ENCODE measurements at places on chromosomes 6 and 20.
A peak's percentile ranks its signal among the peaks of the same experiment; 100 is the strongest.

GRCh38 chr6:79570129-79571029 is 33.1 kb upstream of the LCA5 start:
- DNase-seq = no peak

DNA sequence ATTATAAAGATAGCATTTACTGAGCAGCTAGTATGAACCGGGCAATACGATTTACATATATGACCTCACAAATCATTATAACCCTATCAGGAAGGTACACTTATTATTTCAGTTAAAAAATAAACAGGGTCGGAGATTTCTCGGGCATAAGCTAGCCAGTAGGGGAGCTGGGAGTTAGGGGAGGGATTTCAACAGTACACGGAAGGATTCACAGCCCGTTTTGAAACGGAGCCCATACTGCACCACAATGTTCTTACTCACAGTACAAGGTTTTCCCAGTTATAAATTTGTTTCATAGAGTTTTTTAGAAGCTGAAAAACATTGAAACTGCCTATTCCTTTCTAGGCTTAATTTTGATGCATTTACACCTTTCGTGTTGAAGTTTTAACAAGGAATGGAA is 607.1 kb downstream of the HDGFL1 start:
- DNase-seq = no peak

- no peak for DNase-seq
Measured at GRCh38 chr6:107585815-107586435, 96.0 kb downstream of the SOBP start.

- DNase-seq = peak; percentile 29
Measured at GRCh38 chr6:33668914-33669313, 42.6 kb downstream of the UQCC2 start.

- DNase-seq = no peak
Measured at GRCh38 chr6:113361014-113361645, 496.0 kb upstream of the MARCKS start.

DNA sequence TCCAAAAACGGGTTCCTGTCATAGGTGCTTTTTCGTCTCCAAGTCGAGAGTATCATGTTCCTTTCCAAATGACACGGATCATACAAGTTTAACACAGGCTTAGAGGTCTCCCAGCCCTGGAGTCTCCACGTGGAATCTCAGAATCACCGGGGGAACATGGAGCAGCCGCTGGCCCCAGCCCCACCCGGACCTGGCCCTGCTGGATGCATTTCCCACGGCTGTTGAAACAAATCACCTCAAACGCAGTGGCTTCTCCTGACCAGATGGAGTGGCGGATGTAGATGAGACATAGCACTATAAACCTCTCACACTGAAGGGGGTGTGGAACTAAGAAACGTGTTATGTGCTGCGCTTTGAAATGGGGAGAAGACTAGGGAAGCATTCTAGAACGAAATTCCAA is 70.0 kb upstream of the FRMD1 start:
- DNase-seq = no peak

- DNase-seq = no peak
Measured at GRCh38 chr20:20824924-20825584, 112.6 kb upstream of the RALGAPA2 start.

- DNase-seq = no peak
Measured at GRCh38 chr6:134162932-134163331, 110.5 kb upstream of the SLC2A12 start.

GRCh38 chr20:36574366-36575135 is 1.2 kb downstream of the TGIF2 start:
- DNase-seq = peak; percentile 26

GRCh38 chr6:34957231-34957783 is 68.3 kb downstream of the ANKS1A start:
- DNase-seq = no peak

DNA sequence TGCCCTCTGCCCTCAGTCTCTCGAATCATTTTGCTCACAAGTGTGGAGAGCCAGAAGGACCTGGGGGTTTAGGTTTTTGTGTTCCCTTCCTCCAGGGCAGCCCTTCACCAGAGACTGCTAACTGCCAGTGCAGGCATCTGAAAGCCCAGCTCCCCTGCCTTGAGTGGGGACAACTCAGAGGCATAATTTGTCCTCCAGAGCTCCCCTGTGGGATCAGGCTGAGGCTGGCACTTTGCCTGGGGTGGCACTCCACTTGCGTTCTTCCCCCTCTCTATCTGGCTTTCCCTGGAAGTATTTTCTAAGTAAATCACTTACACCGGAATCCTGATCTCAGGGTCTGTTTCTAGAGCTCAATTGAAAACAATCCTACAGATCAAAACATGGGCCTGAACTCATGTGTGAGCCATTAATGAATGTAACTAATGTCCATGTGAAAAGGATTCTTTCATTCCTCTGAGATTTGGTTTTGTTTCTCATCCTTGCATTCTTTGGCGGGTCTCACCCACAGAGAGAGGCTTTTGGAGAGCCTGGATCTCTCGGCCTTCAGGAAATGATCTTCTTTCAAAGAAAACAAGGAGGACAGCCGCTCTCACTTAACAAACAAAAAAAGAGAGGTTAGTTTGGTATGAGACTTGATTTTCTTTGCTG is 125.7 kb upstream of the RIPOR2 start:
- no peak for DNase-seq

DNA sequence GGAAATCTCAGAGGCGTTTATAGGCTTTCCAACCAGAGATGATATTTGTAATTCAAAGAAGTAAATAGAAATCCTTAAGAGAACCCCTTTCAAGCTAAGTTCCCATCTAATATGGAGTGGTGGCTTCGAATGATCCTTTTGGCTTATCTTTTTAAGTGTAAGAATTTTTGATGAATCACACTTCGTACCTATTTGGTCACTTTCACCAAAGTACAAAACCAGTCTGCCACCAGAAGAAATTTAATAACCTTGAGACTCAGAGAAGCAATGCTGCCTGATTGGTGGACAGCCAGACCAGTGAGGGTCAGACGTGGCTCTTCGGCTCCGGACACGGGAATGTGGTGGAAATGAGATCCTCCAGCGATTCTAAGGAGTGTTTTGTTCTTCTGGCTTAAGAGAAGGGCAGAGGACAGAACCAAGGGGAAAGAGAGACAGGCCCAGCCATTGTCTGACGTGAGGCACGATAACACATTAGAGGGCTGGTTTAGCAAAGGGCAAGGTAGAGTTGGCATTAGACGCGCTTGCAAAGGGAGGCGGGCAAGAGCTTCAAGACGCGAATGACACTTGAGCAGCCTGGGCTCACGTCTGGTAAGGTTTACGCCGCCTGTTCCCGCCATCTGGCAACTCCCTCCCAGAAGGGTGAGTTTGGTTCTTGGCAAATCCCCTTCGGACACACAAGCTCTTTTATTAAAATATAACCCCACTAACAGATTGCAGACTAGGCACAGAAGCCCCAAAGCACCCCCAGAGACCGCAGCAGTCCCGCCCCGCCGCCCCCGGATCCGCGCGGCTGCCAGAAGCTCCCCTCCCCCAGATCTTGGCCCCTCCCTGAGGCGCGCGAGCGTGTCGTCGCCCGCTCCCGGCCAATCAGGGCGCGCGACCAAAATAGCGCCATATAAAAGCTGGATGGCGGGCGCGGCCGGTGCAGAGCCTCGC is 50.0 kb upstream of the EZR start:
- DNase-seq = peak; percentile 74

- no peak for DNase-seq
Measured at GRCh38 chr6:52304983-52305390, 20.4 kb upstream of the MCM3 start.

DNA sequence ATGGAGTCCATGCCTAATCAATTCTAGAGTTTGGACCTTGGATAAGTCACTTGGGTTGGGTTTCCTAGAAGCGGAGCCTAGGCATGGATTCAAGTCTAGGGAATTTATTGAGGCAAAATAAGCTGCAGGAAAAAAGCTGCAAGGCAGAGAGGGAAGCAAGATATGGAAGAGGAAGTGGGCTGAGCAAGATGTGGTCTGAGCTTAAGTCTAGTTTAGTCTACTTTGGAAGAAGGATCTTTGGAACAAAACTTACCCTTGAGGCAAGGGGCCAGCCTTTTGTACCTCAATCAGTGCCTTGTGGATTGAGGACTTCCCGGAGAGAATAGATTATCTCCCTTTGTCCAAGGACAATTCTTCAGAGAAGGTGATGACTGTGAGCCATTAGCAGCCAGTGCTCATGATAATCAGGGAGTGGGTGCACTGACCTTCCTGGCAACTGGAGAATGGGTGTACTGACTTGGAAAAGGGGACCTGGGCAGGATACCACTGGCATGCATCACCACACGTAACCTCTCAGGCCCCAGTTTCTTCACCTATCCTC is 10.9 kb downstream of the ZSCAN9 start:
- DNase-seq = no peak

- DNase-seq = no peak
Measured at GRCh38 chr6:81465859-81466258, 286.6 kb downstream of the TENT5A start.

- no peak for DNase-seq
Measured at GRCh38 chr6:119493980-119494379, 144.4 kb upstream of the MAN1A1 start.

GRCh38 chr6:137550535-137550934 is 56.3 kb upstream of the OLIG3 start:
- no peak for DNase-seq

DNA sequence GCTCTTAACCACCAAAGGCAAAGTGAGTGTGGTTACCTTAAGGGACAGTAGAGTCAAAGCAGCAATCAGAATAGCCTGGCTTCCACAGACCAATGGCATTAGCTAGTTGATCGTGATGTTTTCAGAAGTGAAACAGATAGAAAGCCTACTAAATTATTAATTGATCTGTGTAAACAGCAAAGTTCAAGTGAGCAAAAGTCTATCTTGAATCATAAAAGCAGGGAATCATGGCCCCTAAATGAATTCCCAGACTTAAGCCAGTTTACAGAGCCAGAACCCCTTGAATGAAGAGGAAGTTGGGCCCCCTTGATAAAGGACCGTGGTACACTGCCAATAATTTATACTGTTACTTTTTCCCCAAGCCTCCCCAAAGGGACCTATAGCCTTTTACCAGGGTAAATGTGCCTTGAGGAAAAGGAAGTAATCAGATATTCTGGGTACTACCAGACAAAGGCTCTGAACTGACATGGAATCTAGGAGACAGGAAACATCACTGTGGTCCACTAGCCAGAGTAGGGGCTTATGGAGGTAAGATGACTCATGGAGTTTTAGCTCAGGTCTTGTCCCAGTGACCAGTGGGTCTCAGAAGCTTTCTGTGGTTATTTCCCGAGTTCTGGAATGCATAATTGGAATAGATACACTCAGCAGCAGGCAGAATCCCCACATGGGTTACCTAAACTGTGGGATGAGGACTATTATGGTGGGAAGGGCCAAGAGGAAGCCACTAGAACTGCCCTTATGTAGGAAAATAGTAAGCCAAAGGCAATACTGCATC is 317.5 kb downstream of the CD83 start:
- no peak for DNase-seq

- no peak for DNase-seq
Measured at GRCh38 chr6:82381278-82381677, 17.7 kb downstream of the TPBG start.

- DNase-seq = no peak
Measured at GRCh38 chr6:100952006-100952405, 70.9 kb upstream of the ASCC3 start.

DNA sequence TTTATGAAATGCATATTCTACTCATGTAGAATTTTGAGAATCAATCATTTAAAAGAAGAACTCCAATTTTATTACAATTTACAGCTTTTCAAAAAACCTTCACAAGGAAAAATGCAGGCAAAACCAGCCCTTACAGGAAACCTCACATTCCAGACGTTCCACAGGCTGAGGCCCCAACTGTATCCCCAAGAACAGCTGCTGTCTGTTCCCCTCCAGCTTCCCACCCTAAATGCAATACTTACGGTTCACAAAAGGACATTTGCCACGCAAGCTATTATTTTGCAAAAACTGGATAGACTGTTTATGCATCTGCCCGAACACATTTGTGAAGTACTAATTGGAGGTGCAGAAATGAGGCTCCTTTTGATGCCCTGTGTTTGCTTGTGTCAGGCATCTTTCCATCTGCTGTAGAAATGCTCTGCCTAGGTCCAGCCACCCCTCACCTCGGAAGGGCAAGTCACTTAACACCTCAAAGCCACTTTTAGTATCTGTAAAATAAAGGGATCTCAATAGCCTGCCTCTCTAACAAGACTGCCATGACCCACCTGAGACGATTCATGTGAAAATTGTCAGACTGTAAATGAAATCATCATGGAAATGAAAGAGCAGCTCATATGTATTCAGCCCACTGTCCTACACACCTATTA is 26.5 kb downstream of the PDE10A start:
- no peak for DNase-seq

DNA sequence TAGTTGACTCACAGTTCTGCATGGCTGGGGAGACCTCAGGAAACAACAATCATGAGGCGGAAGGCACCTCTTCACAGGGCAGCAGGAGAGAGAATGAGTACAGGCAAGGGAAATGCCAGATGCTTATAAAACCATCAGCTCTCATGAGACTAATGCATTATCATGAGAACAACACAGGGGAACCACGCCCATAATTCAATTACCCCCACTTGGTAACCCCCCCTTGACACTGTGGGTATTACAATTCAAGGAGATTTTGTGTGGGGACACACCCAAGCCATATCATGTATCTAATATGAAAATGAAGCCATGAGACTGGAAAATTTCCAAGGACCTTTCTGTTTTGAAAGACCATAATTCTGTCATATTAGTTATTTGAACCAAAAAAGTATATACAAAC is 342.4 kb upstream of the PLCB4 start:
- no peak for DNase-seq

All from dorsolateral prefrontal cortex (tissue), 122 donors.